ENCODE measurements at places on chromosomes 16 and 17.

GRCh38 chr17:50451943-50452629 lies 16.6 kb downstream of the CHAD start:
- DNase-seq = no peak

- no peak for DNase-seq
Measured at GRCh38 chr17:72566671-72567484, 446.1 kb downstream of the SOX9 start.

GRCh38 chr16:82263521-82264143 lies 93.6 kb upstream of the MPHOSPH6 start:
- peak; percentile 56 for DNase-seq

DNA sequence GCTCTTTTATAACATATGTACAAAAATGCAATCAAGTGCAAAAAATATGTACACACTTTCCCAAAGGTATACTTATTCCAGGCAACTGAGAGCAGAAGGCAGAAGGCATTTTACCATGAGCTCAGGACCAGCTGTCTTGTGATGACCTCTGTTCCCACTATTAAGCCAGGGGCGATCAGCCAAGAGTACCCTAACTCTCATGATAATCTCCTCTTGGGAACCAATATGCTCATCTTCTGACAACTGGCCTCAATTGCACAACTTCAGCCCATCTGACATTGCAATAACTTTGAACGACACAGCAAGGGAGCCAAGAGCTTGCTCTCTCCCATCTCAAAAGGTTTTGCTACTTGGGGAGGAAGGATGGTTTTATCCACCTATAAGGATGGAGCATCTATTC lies 471.9 kb downstream of the HS3ST3B1 start:
- DNase-seq = no peak

GRCh38 chr17:39660397-39661385 lies 4.5 kb upstream of the TCAP start:
- DNase-seq = no peak
